ENCODE measurements at places on chromosomes 11 and 22.

GRCh38 chr11:95367726-95368125 lies 136.7 kb upstream of the SESN3 start:
- no peak for DNase-seq
- no peaks in the 10 kb centered on the region for H3K27me3 ChIP-seq
- H3K36me3 ChIP-seq, result no peaks in the 10 kb centered on the region
- H3K27ac ChIP-seq, result no peak overlapping the region

DNA sequence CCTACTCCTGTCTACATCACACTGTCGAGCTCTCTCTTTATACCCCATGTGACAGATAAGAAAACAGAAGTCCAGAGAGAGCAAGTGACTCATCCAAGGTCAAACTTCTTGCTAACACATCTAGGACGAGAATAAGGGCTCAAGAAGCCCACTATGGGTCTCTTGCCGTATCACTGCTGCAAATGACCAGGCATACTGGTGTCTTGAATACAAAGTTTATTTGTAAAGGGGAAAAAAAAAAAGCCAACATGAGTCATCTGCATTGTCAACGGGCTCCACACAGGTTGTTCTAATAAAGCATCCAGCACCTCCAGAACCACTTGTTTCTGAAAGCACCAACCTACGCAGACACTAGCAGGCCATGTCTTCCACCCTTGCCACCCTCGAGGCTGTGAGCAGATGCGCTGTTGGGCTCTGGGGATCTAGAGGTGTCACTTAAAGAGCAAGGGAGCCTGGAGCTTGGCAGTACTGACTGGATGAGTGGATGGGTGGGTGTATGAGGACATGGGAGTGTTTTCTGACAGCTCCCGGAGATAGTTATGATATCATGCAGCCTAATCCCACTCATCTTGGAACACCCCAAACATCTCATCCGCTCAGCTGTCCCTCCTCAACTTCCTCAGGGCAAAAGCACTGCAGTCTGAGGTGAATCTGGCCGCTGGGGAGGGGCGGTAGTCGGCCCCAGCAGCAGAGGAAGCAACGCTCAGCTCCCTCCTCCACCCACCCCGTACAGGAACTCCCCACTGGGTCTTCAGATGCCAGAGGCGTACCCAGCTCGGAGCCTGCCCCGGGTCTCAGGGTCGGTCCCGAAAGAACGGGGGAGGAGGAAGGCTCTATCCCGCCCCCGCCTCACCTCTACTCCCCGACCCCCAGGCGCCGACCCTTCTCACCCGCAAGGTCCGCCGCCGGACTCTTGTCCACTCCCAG lies 1.0 kb downstream of the SMCO4 start:
- no peaks in the 10 kb centered on the region for H3K27me3 ChIP-seq
- H3K4me1 ChIP-seq, result peaks cover 58% of the 10 kb centered on the region

GRCh38 chr11:16289541-16289940 lies 66.8 kb downstream of the SOX6 start:
- no peak for DNase-seq
- H3K4me1 ChIP-seq, result peaks cover 6% of the 10 kb centered on the region
- no peaks in the 10 kb centered on the region for H3K27me3 ChIP-seq
- H3K36me3 ChIP-seq, result no peaks in the 10 kb centered on the region

GRCh38 chr11:926341-926916 lies 759 bp downstream of the AP2A2 start:
- H3K27me3 ChIP-seq, result no peaks in the 10 kb centered on the region
- peaks cover 51% of the 10 kb centered on the region for H3K4me1 ChIP-seq
- peak overlapping the region; percentile 72 for H3K4me3 ChIP-seq
- peak overlapping the region; percentile 87 for H3K27ac ChIP-seq

- peaks cover 16% of the 10 kb centered on the region for H3K4me1 ChIP-seq
- H3K27me3 ChIP-seq, result peaks cover 20% of the 10 kb centered on the region
- H3K27ac ChIP-seq, result no peak overlapping the region
- peaks cover under 1% of the 10 kb centered on the region for H3K36me3 ChIP-seq
Measured at GRCh38 chr22:50260801-50261614, 475 bp downstream of the MAPK12 start.

- no peaks in the 10 kb centered on the region for H3K4me1 ChIP-seq
- no peak within 1 kb of the TSS for H3K27ac ChIP-seq
- no peak within 1 kb of the TSS for H3K4me3 ChIP-seq
Measured at GRCh38 chr11:60855726-60856633, at the start of gene PTGDR2. Gene PTGDR2, minus strand, starts transcription at chr11:60855950. Its CDS starts 2,228 bp downstream, at chr11:60853722.

DNA sequence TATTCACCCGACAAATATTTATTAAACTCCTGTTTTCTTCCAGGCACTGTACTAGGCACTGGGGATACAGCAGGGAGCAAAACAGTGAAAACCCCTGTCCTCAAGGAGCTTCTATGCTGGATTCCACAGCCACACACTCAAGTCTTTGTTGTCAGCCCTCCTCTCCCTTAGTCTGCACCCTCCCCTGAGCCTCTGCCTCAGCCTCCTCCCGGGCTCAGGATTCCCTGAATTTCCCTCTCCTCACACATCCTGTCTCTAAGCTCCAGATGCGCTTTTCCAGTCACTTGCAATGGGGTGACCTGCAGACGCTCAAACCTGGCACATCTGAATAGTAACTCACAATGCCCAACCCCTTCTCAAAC lies 13.5 kb upstream of the TUB start:
- no peaks in the 10 kb centered on the region for H3K36me3 ChIP-seq
- DNase-seq, result no peak
- H3K4me1 ChIP-seq, result peaks cover 4% of the 10 kb centered on the region
- H3K27me3 ChIP-seq, result no peaks in the 10 kb centered on the region
- H3K27ac ChIP-seq, result no peak overlapping the region
